ENCODE measurements at places on chromosomes 16 and 17. TPM values are rescaled to one million over a fixed set of nuclear protein-coding genes. Genes with fewer than 3 reads are reported as not detected.

The SOST gene
- 1.5 TPM for total RNA-seq

The GUCY2D gene
- total RNA-seq, result not detected

The TSNAXIP1 gene
- 0.75 TPM for total RNA-seq

The SBK1 gene
- total RNA-seq, result 1.3 TPM

The ALDOC gene
- total RNA-seq, result 186 TPM

The KRTAP9-1 gene
- not detected for total RNA-seq

- peak; percentile 72 for DNase-seq
Observed at GRCh38 chr17:62780951-62781350, 27.2 kb downstream of the MARCHF10 start.

GRCh38 chr16:78122774-78123315 lies 23.4 kb downstream of the WWOX start:
- DNase-seq, result no peak

GRCh38 chr17:36894177-36894576 lies 43.1 kb upstream of the LHX1 start:
- no peak for DNase-seq

- peak; percentile 88 for DNase-seq
Observed at GRCh38 chr17:56593646-56594319, at the start of gene NOG. Gene NOG (plus strand): TSS chr17:56593699. CDS start chr17:56594224, 525 bp downstream.

GRCh38 chr16:81816351-81816750 lies 37.3 kb downstream of the PLCG2 start:
- no peak for DNase-seq

DNA sequence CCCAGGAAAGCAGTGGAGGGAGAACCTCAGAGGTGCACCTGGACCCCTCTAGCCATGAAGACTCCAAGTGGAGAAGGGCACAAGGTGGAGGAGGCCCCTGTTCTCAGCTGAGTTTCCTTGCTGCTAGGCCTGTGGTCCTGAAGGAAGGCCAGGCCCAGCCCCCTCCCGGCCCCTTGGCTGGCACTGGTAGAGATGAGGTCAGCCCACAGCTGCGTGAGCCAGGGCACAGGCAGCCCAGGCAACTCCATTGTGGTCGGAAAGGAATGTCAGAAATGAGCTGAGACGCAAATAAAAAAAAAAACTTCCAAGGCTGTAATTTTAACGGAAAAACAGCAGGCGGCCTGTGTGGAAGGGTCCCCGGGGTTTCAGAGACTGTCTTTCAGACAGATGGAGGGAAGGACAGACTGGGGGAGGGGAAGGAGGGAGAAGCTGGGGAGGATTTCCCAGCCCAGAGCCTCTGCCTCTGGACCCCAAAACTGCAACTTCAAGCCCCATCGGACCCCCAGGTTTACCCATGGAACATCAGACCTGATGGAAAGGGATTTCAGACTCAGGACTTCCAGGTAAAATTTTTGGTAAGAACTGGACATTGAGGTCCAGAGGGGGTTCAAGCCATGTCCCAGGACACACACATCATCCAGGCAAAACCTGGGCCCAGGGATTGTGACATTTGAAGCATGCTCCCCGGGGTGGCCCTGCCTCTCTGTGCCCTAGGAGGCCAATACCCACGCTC lies 25.6 kb upstream of the MRPS23 start:
- DNase-seq, result no peak

DNA sequence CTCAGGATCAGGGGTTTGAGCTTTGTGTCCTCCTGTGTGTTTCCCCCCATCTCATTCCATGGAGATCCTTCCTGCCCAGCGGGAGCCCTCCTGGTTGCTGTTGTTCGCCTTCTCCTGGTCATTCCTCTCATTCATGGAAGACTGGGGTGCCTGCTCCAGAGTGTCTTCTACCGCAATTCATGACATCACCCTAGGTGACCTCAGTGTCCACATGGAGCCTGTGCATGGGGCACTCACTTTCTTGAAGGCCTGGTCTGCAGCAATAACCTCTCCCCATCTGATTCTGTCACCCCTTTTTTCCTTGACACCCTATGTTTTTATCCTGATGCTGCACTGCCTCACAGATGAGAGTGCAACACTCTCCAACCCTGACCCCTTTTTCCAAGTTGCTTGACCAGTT lies 21.4 kb upstream of the ARHGAP17 start:
- DNase-seq, result no peak

Measured in lower leg skin (tissue), 4 donors.